Memory B cell (primary cell): ENCODE measurements at places on chromosomes 13 and 19.
A peak's percentile ranks its signal among the peaks of the same experiment; 100 is the strongest.

DNA sequence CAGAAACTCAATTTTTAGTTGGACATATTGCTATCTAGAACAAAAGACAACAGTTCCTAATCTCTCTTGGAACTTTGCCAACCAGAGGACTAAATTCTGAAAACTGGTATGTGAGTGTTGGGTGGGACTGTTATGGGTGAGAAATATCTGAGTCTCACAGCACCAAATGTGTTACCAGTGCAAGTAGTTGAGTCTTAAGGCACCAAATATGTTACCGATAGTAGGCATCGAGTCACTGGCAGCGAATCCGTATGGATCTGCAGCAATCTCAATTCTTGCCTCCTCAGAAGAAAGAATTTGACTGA lies 575.2 kb downstream of the DACH1 start:
- peaks cover 2% of the 10 kb centered on the region for H3K36me3 ChIP-seq
- H3K4me1 ChIP-seq, result peaks cover 14% of the 10 kb centered on the region
- no peaks in the 10 kb centered on the region for H3K27me3 ChIP-seq
- H3K27ac ChIP-seq, result peak overlapping the region; percentile 94
- DNase-seq, result no peak
- peak overlapping the region; percentile 84 for H3K4me3 ChIP-seq

DNA sequence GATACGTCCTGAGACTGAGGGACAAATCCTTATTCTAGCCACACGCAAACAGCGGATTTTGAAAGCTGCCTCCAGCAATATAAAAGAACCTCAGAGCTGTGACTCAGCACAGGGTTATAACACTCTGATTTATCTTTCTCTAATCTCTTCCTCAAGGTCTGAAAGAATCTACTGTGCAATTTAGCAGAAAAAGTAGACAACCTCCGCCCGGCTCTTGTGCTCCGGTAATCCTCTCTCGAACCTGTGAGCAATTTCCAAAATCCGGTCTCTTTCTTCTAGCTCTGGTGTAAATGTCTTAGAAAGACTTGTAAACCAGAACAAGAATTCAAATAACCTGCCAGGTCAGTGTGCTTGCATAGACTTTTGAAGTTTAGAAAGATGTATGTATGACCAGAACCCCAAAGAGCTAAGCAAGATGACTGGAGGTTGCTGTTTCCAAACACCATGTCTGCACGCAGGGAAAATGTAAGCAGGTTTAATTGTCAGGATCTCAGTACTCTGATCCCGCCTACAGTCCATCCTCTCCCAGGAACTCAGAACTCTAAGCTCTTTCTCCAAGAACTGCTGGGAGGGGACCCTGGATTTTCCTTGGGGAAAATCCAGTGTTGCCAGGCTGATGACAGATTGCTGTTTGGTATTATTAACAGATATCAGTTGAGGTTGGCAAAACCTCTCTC lies 338.1 kb downstream of the RFC3 start:
- H3K36me3 ChIP-seq, result no peaks in the 10 kb centered on the region
- no peak overlapping the region for H3K27ac ChIP-seq
- peaks cover 2% of the 10 kb centered on the region for H3K4me1 ChIP-seq
- peaks cover 5% of the 10 kb centered on the region for H3K27me3 ChIP-seq
- no peak overlapping the region for H3K4me3 ChIP-seq
- no peak for DNase-seq

DNA sequence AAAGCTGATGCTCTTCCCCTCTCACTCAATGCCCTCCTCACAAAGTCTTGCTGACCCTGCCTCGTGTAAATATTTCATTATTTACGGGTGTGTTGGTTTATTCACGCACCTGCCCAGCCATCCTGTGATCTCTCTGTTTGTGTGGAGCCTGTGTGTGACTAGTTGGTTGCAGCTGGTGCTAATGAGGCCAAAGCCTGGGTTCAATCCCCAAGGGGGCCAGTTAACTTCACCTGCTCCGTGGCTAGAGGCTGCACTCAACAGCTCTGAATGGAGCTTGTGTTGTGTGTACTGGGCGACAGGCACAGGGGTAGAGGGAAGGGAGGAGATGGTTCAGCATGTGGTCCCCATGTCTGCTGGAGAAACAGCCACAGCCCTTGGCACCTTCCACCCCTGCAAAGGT lies 109.5 kb downstream of the DNAJC15 start:
- peaks cover 14% of the 10 kb centered on the region for H3K4me1 ChIP-seq
- DNase-seq, result no peak
- H3K27ac ChIP-seq, result no peak overlapping the region
- peaks cover 18% of the 10 kb centered on the region for H3K27me3 ChIP-seq

- H3K36me3 ChIP-seq, result no peaks in the 10 kb centered on the region
- no peaks in the 10 kb centered on the region for H3K27me3 ChIP-seq
- H3K4me3 ChIP-seq, result no peak overlapping the region
Observed at GRCh38 chr13:96274046-96274445, 184.1 kb downstream of the HS6ST3 start.

DNA sequence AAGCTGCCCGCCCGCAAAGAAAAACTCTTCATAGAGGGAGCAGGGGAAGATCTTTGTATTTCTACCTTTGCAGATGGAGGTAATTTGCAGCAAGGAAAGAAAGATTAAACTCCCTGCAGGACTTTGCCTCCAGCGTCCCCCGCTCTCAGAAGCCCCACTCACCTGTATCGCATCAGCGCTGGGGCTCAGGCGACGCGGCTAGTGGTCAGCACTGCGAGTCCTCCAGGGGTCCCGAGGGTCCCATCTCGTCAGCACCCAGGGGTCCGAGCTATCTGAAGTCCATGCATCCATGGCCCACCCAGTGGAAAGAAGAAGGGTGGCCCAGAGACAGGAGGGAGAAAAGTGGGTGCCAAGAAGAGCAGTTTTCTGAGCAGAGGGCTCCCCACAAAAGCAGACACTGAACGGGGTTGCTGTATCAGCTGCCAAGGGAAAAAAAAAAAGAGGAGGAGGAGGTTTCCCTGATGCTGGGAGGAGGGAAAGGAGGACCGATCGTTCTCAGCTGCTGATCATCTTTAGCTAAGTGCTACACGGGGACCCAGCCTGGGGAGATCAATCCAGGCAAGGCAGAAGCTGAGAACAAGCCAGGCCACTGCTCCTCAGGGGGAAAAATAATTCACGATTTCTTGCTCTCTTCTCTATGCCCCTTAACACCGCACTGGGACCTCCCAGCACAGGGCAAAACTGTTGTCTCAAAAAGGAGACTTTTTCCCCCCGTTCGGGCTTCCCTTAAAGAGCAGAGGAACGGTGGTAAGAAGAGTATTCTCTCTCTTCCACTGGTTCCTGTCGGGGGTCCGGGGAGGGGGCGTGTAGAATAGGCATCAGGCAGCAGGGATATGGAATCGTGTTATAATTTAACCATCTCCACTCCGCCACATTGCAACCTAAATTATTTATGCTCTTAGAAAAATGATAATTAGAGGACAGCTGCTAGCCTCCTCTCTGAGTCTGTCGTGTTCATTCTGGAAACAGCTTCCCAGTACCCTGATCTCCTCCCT lies 117.7 kb upstream of the CACNA1A start:
- H3K36me3 ChIP-seq, result no peaks in the 10 kb centered on the region
- H3K27me3 ChIP-seq, result peaks cover 27% of the 10 kb centered on the region
- no peaks in the 10 kb centered on the region for H3K4me1 ChIP-seq
- H3K27ac ChIP-seq, result no peak overlapping the region
- no peak for DNase-seq

DNA sequence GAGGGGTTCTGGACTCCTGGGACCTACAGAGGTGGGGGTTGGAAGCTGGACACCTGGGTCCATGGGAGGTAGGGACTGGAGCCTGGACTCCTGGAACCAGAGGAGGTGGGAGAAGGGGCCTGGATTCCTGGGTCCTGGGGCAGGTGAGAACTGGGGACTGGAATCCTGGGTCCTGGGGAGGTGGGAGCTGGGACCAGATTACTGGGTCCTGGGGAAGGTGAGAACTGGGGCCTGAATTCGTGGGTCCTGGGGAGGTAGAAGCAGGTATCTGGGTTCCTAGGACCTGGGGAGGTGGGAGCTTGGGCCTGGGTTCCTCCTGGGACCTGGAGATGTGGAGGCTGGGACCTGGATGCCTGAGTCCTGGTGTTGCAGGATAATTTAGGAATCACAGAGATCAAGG lies 653 bp downstream of the CLEC4M start:
- H3K4me1 ChIP-seq, result peaks cover 6% of the 10 kb centered on the region
- no peak for DNase-seq
- H3K36me3 ChIP-seq, result no peaks in the 10 kb centered on the region
- H3K4me3 ChIP-seq, result no peak overlapping the region

GRCh38 chr19:55251341-55252081 lies 7.3 kb downstream of the PPP6R1 start:
- peaks cover 58% of the 10 kb centered on the region for H3K4me1 ChIP-seq
- peaks cover 8% of the 10 kb centered on the region for H3K36me3 ChIP-seq
- H3K27ac ChIP-seq, result peak overlapping the region; percentile 95
- peak overlapping the region; percentile 87 for H3K4me3 ChIP-seq

- DNase-seq, result no peak
- H3K4me1 ChIP-seq, result no peaks in the 10 kb centered on the region
- no peak overlapping the region for H3K4me3 ChIP-seq
- no peaks in the 10 kb centered on the region for H3K36me3 ChIP-seq
- H3K27ac ChIP-seq, result no peak overlapping the region
Observed at GRCh38 chr13:44843403-44843802, 145.9 kb downstream of the NUFIP1 start.

DNA sequence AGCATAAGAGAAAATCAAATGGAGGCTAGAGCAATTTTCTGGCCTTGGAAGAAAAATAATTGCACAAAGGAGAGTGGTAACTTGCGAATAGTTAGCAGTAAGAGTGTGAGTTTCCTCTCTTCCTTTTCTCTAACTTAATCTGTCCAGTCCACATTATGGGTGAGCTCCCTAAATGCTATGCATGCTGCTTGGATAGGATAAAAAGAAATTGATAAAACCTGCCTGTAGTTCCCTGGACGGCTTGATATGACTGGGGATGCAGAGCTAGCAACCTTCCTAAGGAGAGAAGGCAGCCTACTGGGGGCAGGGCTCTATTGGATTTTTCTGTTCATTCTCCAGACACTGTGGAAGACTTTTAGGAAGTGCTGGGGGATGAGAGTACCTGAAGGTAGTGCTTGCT lies 311.3 kb downstream of the LMO7 start:
- H3K4me3 ChIP-seq, result no peak overlapping the region
- H3K27ac ChIP-seq, result no peak overlapping the region
- H3K36me3 ChIP-seq, result no peaks in the 10 kb centered on the region
- DNase-seq, result no peak

DNA sequence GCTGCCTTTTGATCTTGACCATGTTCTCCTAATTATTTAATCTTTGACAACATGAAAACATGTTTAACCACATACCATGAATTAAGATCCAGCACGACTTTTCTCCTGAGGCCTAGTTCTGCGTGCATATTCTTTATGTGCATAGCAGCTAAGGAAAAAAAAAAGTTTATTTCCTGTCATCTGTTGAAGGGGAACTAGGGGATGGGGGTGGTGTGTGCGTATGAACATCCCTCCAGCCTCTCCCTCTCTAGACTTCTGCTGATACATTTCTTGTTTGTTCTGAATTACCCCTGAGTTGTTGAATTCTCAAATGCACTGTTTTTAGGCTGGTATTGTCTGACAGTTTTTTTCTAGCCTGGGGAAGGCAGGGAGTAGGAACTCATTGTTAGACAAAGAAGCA lies 543.3 kb downstream of the FGF9 start:
- no peak overlapping the region for H3K4me3 ChIP-seq
- no peaks in the 10 kb centered on the region for H3K27me3 ChIP-seq
- peaks cover 2% of the 10 kb centered on the region for H3K4me1 ChIP-seq
- no peak overlapping the region for H3K27ac ChIP-seq
- no peak for DNase-seq

- DNase-seq, result no peak
- H3K27ac ChIP-seq, result no peak overlapping the region
- no peaks in the 10 kb centered on the region for H3K27me3 ChIP-seq
- no peaks in the 10 kb centered on the region for H3K4me1 ChIP-seq
Observed at GRCh38 chr13:57653229-57653989, 21.9 kb downstream of the PCDH17 start.

GRCh38 chr13:97005625-97006262 lies 11.5 kb upstream of the OXGR1 start:
- H3K4me1 ChIP-seq, result peaks cover 3% of the 10 kb centered on the region
- DNase-seq, result no peak
- H3K27ac ChIP-seq, result no peak overlapping the region
- no peaks in the 10 kb centered on the region for H3K36me3 ChIP-seq
- no peak overlapping the region for H3K4me3 ChIP-seq

DNA sequence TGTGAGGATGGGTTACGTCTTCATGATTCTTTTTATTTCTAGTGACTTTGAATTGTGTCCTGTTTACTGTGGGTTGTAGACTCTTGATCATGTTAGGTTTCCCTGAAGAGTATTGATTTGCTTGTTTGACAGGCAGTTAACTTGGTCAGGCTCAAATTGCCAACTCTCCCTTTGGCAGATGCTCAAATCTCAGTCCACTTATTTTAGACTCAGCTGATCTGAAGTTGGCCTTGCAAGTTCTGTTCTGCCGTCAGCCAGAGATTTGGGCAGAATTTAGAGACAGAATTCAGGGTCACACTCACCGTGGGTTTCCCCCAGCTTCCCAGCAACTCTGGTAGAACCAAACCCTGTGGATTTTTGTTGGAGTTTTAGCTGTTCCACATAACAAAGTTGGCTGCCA lies 71.6 kb upstream of the TEX29 start:
- H3K4me1 ChIP-seq, result peaks cover 2% of the 10 kb centered on the region
- H3K4me3 ChIP-seq, result no peak overlapping the region
- no peak for DNase-seq
- no peak overlapping the region for H3K27ac ChIP-seq
- no peaks in the 10 kb centered on the region for H3K27me3 ChIP-seq
- H3K36me3 ChIP-seq, result peaks cover 51% of the 10 kb centered on the region

GRCh38 chr13:103898481-103898880 lies 832.3 kb upstream of the SLC10A2 start:
- DNase-seq, result no peak
- H3K27ac ChIP-seq, result no peak overlapping the region
- H3K36me3 ChIP-seq, result no peaks in the 10 kb centered on the region
- no peak overlapping the region for H3K4me3 ChIP-seq

GRCh38 chr13:22118158-22118557 lies 447.3 kb downstream of the FGF9 start:
- no peak for DNase-seq
- no peaks in the 10 kb centered on the region for H3K27me3 ChIP-seq
- peaks cover 29% of the 10 kb centered on the region for H3K4me1 ChIP-seq
- H3K36me3 ChIP-seq, result no peaks in the 10 kb centered on the region
- H3K4me3 ChIP-seq, result no peak overlapping the region
- H3K27ac ChIP-seq, result no peak overlapping the region

- H3K27ac ChIP-seq, result peak overlapping the region; percentile 64
- no peak overlapping the region for H3K4me3 ChIP-seq
- H3K36me3 ChIP-seq, result no peaks in the 10 kb centered on the region
- no peaks in the 10 kb centered on the region for H3K27me3 ChIP-seq
Observed at GRCh38 chr13:40599124-40599523, 67.3 kb downstream of the FOXO1 start.

- H3K4me3 ChIP-seq, result no peak overlapping the region
- H3K27me3 ChIP-seq, result peaks cover 2% of the 10 kb centered on the region
Observed at GRCh38 chr19:55305491-55305890, 19.6 kb downstream of the TMEM150B start.

DNA sequence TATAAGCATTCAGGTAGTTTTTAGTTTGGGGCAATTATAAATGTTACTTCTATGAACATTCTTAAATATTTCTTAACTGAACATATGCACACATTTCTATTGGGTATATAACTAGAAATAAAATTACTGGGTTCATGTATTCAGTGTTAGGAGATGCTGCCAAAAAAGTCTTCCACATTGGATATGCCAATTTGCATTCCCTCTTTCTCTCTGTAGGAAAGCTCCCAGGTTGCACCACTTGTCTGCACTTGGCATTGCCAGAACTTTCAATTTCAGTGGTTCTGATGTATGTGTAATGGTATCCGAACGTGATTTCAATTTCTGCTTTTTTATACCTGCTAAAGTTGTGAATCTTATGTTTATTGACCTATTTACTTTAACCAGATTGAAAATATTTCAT lies 972.1 kb upstream of the PRR20A start:
- no peaks in the 10 kb centered on the region for H3K27me3 ChIP-seq
- no peak overlapping the region for H3K27ac ChIP-seq
- H3K4me1 ChIP-seq, result no peaks in the 10 kb centered on the region
- no peak overlapping the region for H3K4me3 ChIP-seq
- DNase-seq, result no peak
